ENCODE measurements at places on chromosomes 4 and X.
A peak's percentile ranks its signal among the peaks of the same experiment; 100 is the strongest.

DNA sequence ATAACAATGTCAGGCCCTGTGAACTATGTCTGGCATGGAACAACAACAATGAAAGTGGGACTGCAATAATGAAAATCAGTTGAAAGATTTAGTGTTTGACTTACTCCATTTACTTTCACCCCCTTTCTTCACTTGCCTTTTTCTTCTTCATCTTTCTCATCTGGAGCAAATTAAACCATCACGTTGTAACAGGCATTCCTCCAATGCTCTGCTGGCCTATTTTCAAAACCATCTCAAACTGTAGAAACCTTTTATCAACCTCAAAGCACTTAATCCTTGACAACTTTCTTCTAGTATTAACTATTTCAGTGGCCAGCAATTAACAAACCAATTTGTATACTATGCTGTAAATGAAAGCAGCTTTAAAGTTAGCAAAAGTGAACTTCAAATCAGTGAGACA, 8.3 kb downstream of the KLHL13 start:
- no peak for DNase-seq

DNA sequence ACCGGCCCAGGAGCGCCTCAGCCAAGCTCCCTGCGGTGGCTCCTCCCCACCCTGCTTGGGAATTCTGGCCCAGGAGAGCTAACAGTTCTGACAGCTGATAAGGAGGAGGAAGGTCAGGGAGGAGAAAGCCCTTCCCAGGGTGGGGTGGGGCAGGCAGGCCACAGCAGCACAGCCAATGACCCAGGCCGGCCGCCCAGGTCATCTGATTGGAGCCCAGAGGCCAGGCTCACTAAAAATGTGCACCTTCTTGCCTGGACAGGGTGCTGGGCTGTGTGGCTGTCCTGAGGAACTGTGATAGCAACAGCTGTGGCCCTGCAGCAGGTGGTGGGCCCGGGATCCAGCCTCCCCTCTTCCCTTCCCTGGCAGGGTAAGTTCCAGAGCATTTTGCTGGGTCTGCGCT, 17.2 kb upstream of the SH3TC1 start:
- DNase-seq = no peak

DNA sequence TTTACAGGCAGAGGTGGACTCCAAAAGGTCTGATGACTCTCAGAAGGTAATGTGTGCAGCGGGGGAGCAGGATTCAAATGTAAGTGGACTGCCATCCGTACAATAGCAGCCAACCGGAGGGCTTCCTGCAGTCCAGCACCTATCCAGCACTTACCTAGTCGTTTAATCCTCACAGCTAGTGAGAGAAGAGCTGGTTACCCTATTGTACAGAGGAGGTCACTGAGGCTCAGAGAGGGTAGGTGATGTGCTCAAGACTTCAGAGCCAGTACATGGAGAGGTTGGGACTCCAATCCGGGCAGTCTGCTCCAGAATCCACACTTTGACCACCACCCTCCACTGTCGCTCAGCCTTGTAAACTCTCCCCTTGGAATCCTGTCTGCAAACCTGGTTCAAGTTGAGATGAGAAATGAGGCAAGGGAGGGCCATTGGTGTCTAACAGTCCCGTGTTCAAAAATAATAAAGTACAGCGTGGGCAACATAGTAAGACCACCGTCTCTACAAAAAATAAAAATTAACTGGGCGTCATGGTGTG, 22.5 kb upstream of the JAKMIP1 start:
- DNase-seq = no peak

DNA sequence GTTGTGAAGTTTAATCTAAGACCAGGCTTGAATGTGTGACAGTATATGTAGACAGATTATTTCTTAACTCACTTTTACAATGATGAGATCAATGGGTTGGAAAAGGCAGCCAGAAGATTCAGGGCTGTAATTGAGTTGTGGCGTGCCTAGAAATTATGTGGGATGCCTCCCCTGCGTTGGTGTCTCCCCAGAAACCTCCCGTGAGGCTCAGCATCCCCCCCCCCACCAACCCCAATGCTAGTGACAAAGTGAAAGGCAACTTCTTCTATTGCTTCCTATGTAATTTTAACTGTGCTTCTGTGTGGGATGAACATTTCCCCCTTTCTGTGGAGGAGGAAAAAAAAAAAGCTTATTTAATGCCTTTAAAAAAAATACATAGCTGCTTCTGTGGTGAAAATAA, 297.9 kb downstream of the ARHGAP10 start:
- DNase-seq = no peak

DNA sequence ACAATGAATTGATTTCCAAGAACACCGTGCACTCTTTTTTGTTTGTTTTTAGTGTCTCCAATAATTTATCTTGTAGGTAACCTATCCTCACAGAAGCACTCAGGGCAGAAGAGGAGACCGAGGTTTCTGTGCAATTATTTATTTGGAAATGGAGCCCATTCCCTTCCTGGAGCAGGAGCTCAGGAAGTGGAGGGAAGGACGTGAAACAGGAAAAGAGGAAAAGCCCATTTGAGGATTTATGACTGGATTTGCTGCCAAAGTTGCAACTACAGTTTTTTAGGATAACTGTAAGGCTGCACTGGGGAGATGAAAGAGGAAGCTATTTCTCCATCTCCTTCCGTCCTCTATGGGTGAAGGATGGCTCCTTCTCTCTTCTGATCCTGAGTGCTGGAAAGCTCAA, 31.7 kb upstream of the MXRA5 start:
- DNase-seq = no peak

DNA sequence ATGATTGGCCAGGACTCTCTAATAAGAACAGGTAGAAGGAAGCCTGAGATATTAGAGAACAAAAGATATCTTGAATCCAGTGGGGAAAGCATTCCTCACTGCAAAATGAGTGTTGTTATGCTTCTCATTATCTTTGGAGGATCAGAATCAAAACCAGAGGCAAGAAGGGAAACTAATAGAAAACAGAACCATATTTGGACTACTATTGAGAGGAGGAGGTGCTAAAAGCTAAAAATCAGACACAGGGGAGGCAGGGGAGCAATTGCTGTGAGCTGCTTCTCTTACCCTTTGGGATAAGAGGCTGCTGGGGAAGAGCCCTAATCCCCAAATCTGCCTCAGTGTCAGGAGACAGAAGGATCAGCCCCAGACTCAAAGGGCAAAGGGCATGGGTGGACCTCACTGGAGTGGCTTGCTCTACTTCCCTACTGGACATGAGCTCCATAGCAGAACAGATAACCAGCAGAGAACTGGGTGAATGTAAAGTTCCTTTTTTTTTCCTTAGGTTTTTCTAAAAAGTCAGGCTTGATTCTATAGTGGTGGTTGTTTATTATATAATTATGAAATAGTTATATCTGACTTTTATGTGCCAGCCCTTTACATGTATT, 60.1 kb downstream of the SEPTIN11 start:
- no peak for DNase-seq

GRCh38 chr4:97656044-97656720, 487.1 kb downstream of the STPG2 start:
- DNase-seq = no peak

DNA sequence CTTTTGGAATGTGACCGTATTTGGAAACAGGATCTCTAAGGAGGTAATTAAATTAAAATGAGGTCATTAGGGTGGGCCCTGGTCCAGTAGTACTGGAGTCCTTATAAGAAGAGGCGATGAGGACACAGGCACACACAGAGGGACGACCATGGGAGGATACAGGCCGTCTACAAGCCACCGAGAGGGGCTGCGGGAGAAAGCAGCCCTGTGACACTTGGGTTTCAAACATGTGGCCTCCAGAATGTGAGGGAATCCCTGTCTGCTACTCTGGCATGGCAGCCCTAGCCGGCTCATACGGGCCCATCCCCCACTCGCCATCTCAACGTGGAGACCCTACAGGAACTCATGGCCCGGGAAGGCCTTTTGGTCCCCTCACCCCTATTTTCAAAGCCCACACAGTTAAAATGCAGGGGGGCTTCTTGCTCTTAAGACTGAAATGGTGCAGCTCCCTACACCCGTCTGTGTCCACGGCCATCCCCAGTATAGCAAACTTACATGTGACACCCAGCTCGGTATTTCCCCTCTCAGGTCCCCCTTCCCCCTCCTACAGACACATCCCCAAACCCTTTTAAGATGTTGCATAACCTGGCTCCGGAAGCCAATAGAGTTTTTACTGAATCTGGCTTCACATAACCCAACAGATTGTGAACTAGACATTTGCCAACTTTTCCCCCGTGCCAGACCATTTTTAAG, 124.1 kb upstream of the TBL1X start:
- DNase-seq = peak; percentile 34

GRCh38 chr4:183675625-183676024, 16.5 kb downstream of the TRAPPC11 start:
- no peak for DNase-seq

DNA sequence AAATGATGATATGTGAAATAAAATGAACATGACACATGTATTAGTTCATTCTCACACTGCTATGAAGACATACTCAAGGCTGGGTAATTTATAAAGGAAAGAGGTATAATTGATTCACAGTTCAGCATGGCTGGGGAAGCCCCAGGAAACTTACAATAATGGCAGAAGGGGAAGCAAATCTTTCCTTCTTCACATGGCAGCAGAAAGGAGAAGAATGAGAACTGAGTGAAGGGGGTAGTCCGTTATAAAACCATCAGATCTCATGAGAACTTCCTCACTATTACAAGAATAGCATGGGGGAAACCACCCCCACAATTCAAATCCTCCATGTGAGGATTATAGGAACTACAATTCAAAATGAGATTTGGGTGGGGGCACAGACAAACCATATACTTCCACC, 243.9 kb upstream of the GYPA start:
- no peak for DNase-seq

DNA sequence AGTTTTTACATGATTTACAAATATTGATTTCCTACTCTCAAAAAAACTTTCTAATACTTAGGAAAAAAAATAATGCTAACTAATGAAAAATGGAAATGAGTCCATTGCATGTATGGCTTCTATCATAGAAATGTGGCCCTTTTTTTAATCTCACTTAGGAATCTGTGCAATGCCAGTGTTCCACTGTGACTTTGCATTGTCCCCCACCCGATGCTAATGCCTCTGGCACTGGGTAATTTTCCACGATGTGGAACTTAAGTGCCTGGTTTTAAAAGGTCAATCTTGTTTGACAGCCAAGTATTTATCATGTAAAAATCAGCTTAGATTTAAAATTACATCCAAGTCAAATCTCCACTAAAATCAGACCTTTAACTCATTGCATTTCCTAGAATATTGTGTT, 53.1 kb downstream of the SPATA4 start:
- DNase-seq = no peak

DNA sequence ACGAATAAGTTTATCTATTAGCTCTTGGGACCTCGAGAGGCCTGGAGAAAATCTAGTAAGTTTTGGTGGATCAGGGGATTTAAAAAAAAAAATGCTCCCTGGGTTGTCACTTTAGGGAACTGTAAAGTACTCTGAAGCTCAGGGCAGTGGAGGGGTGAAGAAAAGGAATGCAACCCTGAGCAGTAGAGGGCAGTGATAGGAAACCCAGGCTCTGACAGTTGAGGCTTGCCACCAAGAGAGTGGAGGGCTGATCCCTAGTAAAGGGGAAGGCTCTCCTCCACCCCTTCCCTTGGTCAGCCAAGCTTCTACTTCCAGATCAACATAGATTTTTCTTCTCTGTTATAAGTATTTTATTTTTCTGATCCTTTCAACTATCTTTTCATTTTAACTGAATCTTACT, 73.1 kb downstream of the FBXO8 start:
- DNase-seq = no peak

DNA sequence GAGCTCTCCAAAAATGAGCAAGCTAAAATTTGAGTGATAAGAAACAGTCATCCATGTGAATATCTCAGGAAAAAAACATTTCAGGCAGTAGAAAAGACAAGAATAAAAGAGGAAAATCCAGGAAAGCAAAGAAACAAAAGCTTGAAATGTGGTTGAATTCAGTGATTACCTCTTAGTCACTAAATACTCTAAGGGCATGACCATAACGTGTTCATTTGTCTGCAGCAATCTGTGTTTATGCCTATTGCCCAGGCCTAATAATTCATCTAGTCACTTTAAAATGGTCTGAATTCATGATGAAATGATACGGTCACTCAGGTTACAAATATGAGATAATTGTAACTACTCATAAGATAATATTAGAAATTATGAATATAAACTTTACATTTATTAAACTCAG, 837.9 kb downstream of the STPG2 start:
- no peak for DNase-seq

DNA sequence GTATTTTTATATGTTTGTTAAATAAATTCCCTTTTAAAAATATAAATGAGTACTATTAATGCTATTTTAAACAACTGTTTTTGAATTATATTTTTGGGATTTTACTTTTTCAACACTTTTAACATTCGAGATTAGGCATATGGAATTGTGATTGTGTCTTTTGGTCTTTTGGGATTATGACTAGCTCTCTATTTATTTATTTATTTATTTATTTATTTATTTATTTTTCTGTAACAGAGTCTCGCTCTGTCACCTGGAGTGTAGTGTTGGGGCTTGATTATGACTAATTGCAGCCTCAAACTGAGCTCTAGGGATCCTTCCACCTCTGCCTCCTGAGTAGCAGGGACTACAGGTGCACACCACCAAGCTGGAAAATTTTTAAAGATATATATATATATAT, 1101.6 kb downstream of the FAM133A start:
- DNase-seq = no peak

- DNase-seq = no peak
These were observed 114.9 kb upstream of the FAM9B start for GRCh38 chrX:9148615-9149399.

GRCh38 chr4:73540826-73541225, 59.3 kb downstream of the AFM start:
- DNase-seq = no peak

GRCh38 chr4:22522206-22522605, 6.3 kb upstream of the ADGRA3 start:
- DNase-seq = no peak

GRCh38 chr4:182741914-182742313, 175.3 kb downstream of the DCTD start:
- no peak for DNase-seq

DNA sequence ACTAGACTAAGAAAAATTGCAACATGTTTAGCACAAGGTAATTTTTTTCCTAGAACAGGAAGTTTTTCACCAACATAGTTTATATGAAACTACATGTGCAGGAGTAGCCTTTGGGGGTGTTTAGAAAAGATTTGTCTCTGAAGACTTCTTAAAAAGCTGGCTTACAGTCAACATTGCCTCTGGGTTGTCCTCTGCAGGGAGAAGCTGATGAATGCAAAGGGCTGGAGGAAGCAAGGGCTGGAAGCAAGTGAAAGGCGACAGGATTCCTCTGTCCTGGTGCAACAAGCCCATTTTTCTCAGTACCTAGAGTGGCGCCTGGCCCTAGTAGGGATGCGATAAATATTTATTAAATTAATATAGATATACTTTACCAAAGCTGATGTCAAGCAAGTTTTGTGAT, 180.3 kb upstream of the LCORL start:
- DNase-seq = no peak

- DNase-seq = no peak
These were observed 28.9 kb upstream of the VEGFD start for GRCh38 chrX:15413101-15413500.

GRCh38 chr4:7519638-7520376, 85.1 kb upstream of the PSAPL1 start:
- DNase-seq = no peak

GRCh38 chrX:120136840-120137239, 21.1 kb upstream of the RHOXF1 start:
- no peak for DNase-seq
